ENCODE measurements at places on chromosomes 5 and 9.

- DNase-seq: no peak
Observed at GRCh38 chr5:145965804-145966203, 29.4 kb downstream of the SH3RF2 start.

GRCh38 chr5:134769206-134769605, 10.6 kb downstream of the DDX46 start:
- DNase-seq: no peak

DNA sequence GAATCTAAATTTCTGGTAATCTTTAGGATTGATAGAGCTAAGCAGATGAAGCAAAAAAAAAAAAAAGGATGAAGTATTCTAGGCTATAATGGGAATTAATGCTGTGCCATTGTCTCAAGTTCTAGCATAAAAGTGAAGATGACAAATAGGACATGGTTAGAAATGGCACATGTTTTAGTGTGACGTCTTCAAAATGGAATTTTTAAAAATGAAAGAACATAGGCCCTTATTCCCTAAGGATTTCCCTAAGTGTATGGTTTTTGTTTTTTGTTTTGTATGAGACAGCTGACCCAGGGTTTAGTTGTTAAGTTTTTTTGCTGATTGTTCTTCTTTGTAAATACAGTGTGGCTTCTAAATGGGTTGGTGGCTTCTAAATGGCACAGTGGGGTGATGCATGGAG, 7.1 kb downstream of the TLE4 start:
- no peak for DNase-seq

DNA sequence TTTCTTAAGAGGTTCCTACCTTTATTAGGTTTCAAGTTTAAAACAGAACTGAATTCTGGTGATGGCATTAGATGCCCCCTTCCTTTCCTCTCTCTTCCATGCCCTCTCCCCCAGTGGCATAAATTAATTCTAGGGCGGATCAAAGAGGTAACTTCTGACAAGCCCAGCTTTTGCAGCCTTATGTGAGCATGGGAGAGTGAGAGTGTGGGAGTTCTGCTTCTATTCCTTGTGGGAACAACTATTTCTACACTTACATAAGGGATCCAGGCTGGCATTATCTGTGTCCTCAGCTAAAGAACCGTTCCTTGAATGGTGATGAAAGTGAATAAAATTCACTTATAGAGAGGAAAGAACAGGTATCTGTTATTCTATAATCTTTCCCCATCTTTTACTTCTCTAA, 437.6 kb downstream of the KIF4B start:
- no peak for DNase-seq

GRCh38 chr5:149831492-149831891, 101.4 kb downstream of the PPARGC1B start:
- no peak for DNase-seq

DNA sequence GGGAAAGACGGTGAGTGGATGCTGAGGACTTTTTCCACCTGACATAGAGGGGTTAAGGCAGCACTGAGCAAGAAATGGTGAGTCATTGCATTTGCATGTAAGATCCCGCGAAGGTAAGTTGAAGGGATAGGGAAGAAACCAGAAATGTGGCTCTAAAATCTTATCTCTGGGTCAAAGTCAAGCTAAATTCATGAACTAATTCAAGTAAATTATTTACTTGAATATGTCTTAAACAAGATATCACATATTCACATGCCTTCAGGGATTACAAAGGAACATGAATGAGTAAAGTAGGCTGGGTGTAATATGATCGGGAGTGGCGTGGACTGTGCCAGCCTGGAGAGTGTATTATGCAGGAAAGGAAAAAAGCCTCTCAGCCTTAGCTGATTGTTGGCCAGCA, 74.4 kb upstream of the EQTN start:
- DNase-seq: no peak

- no peak for DNase-seq
Observed at GRCh38 chr5:60520451-60521227, 179.3 kb downstream of the DEPDC1B start.

- no peak for DNase-seq
Observed at GRCh38 chr5:143316844-143317631, 86.4 kb downstream of the NR3C1 start.

DNA sequence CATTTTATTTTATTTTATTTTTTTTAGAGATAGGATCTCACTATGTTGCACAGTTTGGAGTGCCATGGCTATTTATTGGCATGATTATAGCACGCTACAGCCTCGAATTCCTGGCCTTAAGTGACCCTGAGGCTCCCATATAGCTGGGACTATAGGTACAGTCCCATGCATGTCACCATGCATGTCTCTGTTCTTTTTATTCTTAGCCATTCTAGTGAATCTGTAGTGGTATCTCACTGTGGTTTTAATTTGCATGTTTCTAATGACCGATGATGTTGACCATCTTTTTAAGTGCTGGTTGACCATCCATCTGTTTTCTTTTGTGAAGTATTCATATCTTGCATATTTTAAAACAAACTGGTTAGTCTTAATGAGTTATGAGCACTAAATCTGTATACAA, 76.1 kb downstream of the SLC44A1 start:
- no peak for DNase-seq

GRCh38 chr9:20526500-20527319, 95.6 kb downstream of the MLLT3 start:
- DNase-seq: no peak

- no peak for DNase-seq
Observed at GRCh38 chr9:120713257-120714087, 798 bp downstream of the MEGF9 start.

DNA sequence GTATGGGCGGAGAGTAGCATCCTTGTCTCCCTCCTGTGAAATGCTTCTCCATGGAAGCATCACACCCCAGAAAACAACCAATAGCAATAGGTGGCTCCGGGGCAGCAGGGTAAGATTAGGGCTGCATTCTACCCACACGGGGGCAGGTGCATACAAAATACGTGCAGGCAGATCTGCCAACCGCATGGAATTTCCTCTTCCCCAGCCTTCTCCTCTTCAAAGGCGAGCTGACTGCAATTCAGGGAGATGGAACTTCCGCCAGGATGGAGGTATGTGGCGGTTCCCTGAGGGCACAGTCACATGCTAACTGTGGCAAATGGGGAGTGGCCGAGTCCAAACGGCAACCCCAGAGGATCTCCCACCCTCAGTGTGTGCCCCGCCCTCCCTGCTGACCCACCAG, 81.5 kb downstream of the LMNB1 start:
- no peak for DNase-seq

DNA sequence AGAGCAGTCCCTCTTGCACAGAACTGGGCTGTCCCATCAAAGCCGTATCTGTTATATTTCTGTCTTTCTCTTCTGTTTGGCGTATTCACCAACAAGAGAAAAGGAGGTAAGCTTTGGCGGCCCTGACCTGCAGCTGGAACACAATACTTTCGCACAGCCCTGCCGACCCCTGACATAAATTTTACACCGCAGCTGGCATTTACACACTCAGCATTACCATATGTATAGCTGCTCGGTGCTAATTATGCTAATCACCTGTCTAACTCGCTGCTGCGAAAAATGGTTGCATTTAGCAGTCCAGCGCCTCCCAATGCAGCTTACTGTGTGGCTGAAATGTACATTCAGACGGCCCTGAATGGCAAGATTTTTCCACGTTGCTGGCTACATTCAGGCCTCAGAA, 20.8 kb downstream of the PTCH1 start:
- no peak for DNase-seq

- no peak for DNase-seq
Observed at GRCh38 chr5:173920866-173921555, 32.9 kb downstream of the CPEB4 start.

DNA sequence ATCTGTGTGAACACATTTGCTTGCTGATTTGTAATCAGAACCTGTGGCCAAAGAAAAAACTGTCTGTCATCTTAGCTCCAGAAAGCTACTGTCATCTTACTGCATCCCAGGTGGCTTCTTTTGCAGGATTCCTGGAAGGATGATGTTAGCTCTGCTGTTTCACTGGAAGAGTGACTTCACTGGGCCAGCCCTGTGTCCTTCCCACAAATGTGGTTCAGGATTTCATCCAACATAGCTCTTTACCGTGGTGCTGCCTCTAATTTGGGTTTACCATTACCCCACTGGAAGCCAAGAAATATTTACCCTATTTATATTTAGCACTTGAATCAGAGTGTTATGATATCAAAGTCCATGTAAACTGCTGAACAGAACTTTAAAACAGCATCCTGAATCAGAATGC, 501.0 kb downstream of the GADD45G start:
- no peak for DNase-seq

GRCh38 chr5:124783285-124783684, 36.8 kb upstream of the ZNF608 start:
- no peak for DNase-seq

- DNase-seq: no peak
Observed at GRCh38 chr5:180142021-180142765, 66.8 kb downstream of the RASGEF1C start.

DNA sequence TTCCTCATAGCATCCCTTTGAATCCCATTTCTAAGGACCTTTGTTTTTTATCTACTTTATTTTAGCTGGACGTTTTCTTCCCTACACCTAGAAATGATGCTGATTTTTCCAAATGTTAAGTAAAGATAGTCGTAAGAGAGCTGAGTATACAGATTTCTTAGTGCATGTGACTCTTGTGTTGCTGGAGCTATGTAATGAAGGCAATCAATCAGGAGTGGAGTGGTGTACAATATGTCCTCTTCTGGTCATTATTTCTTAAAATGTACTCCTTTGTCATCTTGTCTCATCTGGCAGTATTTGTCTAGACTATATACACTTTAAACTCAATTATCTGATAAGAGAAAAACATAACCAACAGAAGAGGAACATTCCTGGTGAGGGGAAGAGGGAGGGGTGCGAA, 13.5 kb downstream of the GAPT start:
- DNase-seq: no peak

Measured in D721Med (cell line).